ENCODE measurements at places on chromosomes 12 and 14. TPM values are rescaled to one million over a fixed set of nuclear protein-coding genes. Genes with fewer than 3 reads are reported as not detected.

DNA sequence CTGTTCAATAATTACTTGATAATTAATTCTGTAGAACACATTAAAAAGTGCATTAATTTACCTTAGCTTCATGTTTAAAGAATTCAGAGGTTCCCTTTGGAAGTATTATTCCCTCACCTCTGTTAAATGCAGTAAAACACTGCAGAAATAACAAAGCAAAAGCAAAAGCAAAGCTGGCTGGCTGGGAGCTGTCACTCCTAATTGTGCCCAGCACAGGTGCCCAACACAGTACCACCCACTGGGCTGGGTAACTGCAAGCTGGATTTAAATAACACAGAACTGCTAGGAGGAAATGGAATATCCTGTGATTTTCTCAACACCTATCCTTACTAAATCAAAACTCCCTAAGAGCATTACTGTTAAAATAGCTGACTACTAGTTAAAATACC lies 72.6 kb downstream of the SLC2A13 start:
- no peak for DNase-seq

DNA sequence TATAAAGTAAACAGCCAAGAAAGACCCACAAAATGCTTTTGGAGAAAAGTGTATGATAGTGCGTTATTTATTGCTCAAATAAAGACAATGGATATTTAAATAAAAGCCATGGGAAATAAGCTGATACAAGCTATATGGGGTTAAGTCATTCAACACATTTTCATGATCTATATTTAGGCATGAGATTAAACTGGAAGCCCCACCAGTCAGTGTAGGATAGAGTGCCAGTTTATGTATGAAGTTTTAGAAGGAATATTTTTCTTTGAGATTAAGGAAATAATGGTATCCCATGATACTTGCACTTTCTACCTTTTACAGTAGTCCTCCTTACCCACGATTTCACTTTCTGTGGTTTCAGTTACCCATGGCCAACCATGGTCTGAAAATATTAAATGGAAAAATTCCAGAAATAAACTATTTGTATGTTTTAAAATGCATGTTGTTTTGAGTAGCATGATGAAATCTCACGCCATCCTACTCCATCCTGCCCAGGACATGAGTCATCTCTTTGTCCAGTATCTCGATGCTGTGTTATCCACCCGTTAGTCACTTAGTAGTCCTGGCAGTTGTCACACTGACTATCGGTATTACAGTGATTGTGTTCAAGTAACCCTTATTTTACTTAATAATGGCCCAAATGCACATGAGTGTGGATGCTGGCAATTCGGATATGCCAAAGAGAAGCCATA lies 22.3 kb downstream of the SYT1 start:
- no peak for DNase-seq

- DNase-seq, result no peak
Observed at GRCh38 chr14:90611501-90611900, 204.7 kb downstream of the TTC7B start.

Gene PZP
- 0.29 TPM for total RNA-seq

Gene DNM1L
- 92.5 TPM for total RNA-seq

Measured in aorta (tissue), 5 donors.